ENCODE measurements at places on chromosomes 2 and 18. TPM values are rescaled to one million over a fixed set of nuclear protein-coding genes. Genes with fewer than 3 reads are reported as not detected.

Gene RHOB
- total RNA-seq = 146 TPM

Gene ATP8B1
- not detected for total RNA-seq

- H3K27ac ChIP-seq = no peak overlapping the region
- H3K4me1 ChIP-seq = no peaks in the 10 kb centered on the region
- no peak overlapping the region for H3K4me3 ChIP-seq
- no peaks in the 10 kb centered on the region for H3K36me3 ChIP-seq
- no peaks in the 10 kb centered on the region for H3K27me3 ChIP-seq
- DNase-seq = peak; percentile 18
These were observed 142.0 kb downstream of the KCTD1 start for GRCh38 chr18:26406324-26406723.

DNA sequence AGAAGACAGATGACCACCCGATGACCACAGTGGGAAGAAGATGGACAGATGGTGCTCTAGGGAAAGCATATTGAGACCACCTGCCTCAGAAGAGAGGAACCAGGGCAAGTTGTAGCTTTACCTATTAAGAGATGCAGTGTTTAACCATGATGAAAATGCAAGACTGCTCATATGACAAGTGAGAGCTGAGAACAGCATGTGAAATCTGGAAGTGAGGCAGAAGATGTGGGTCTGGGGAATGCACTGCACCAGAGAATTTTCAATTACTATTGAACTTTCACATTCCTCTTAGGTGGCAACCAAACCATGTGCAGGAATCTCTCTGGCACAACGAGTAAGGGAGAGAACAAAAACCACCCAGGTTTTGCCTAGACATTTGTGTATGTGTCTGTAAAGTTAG, 184.8 kb upstream of the CRIM1 start:
- H3K27ac ChIP-seq = no peak overlapping the region
- H3K4me1 ChIP-seq = no peaks in the 10 kb centered on the region
- no peaks in the 10 kb centered on the region for H3K27me3 ChIP-seq
- no peak for DNase-seq

DNA sequence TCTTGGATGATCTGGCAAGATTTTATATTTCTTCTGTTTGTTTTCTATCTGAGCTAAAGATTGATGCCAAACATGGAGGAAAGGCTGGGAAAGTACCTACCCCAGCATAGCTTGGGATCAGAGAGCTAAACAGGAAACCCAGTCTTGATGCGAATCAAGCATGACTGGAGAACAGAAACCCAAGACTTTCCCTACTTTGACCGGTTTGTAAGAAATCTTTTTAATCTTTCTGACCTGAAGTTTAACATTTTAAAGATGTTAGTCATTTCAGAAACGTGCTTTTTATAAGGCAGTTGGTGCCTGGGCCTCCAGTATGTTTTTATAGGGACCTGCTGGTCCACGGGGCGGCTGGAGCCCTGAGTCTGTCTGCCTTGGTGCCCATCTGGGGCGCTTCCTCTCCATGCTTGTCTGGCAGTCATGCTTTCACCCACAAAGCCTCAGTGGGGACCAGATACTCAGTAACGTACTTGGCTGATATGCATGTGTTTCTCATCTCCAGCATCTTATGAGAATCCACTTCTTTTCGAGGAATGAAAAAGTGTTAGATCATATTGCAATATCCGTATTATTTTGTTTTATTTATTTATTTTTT, 266.5 kb downstream of the PTGR3 start:
- no peak overlapping the region for H3K4me3 ChIP-seq
- DNase-seq = no peak
- H3K27me3 ChIP-seq = no peaks in the 10 kb centered on the region
- H3K4me1 ChIP-seq = no peaks in the 10 kb centered on the region

GRCh38 chr2:3209258-3209657, 168.4 kb downstream of the EIPR1 start:
- no peaks in the 10 kb centered on the region for H3K27me3 ChIP-seq
- no peaks in the 10 kb centered on the region for H3K36me3 ChIP-seq
- H3K4me1 ChIP-seq = peaks cover 2% of the 10 kb centered on the region
- no peak for DNase-seq
- no peak overlapping the region for H3K4me3 ChIP-seq

DNA sequence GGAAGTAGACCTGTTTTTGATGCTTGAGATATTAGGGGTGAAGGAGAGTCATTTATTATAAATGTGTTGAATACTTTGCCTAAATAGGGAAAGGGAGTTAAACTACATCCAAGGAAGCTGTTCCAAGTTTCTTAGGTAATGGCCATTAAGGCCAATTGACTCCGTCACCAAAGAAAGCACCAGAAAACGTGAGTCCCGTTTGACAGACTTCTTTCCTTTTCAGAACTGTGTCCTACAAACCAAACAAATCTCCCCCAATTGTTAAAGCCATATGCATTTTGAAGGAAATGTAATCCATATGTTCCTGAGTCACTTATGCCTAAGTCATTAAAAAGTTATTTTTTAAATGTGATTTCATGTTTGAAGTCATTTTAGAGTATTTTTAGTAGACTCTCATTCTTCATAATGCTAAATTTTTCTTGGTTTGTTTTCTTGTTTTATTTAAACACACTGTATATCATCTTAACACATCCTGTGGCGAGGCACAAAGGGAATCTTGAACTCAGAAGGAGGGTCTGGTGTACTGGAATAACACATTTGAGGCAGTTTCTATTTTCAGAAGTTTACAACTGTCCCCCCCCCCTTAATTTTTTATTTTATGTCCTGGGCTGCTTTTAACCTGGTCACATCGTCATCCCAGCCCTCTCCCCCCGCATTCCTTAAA, 133.7 kb downstream of the RHBDD1 start:
- no peaks in the 10 kb centered on the region for H3K27me3 ChIP-seq
- H3K27ac ChIP-seq = no peak overlapping the region
- DNase-seq = no peak

Measured in SJCRH30 (cell line).